ENCODE measurements at places on chromosomes 3 and 15.
A peak's percentile ranks its signal among the peaks of the same experiment; 100 is the strongest.

GRCh38 chr3:171871392-171872274 lies 28.5 kb downstream of the TMEM212 start:
- no peak for DNase-seq

DNA sequence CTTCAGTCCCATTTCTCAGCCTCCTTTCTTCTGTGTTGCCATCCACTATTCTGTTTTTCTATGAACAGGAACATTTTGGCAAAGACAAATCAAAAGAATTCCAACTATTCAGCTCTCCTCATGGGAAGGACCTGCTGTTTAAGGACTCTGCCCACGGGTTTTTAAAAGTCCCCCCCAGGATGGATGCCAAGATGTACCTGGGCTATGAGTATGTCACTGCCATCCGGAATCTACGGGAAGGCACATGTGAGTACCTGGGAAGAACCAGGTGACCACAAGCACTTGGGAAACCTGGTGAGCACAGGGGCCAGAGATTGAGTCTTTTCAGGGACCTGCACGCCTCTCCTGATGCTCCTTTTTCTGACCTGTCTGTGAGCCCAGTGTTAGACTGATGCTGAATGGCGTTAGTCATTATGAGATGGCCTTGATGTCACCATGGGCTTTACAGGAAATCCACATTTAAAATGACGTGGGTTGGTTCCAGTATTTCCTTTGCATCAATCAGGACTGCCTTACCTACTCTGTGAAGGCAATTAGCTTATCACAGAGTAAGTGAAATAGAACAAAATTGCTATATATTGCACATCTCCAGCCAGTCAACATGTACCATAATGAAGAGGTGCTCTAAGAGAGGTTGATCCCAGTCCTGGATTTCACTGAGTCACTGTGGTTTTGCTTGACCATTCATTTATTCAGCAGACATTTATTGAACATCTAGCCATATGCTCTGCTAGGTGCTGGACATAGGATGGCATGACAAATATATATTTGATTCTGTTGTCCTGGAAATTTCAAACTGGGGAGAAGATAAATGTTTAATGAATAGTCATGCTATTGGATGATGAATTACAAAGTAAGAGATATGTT lies 11.7 kb downstream of the TF start:
- no peak for DNase-seq

DNA sequence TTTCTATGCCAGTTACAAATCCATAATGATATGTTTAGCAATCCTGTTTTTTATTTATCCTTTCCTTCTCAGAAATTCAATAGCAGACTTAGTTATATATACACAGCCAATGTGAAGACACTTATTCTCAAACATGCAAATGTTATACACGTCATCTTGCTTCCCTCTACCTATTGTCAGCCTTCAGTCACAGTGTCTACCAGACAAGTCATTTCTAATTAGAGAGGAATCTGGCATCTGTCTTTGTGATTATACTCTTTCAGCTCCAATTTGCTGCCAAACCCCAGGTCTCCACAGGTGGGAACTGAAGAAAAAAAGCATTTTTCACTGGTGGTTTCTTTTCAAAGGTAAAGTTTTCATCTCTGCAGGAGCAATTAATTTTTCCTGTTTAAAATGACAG lies 793.1 kb downstream of the AGBL1 start:
- DNase-seq: no peak

- no peak for DNase-seq
Measured at GRCh38 chr15:100716456-100717085, 114.2 kb downstream of the ASB7 start.

- no peak for DNase-seq
Measured at GRCh38 chr3:42102571-42102970, 11.4 kb downstream of the TRAK1 start.

DNA sequence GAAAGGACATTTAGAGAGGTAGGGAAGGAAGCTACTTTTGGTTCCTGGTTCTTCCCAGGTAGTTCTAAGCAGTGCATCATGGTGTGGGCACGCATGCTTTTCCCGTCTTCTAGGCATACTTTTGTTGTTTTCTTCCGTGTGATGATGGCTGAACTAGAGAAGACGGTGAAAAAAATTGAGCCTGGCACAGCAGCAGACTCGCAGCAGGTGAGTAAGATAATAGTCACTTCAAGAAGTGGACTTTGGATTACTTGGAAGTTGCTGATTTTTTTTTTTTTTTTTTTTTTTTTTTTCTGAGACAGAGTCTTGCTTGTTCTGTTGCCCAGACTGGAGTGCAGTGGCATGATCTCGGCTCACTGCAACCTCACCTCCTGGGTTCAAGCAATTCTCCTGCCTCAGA lies 17.9 kb downstream of the FANCD2OS start:
- DNase-seq: no peak

GRCh38 chr3:159770998-159771397 lies 217.6 kb upstream of the IL12A start:
- DNase-seq: no peak

- DNase-seq: no peak
Measured at GRCh38 chr3:14224895-14225294, 46.3 kb downstream of the LSM3 start.

DNA sequence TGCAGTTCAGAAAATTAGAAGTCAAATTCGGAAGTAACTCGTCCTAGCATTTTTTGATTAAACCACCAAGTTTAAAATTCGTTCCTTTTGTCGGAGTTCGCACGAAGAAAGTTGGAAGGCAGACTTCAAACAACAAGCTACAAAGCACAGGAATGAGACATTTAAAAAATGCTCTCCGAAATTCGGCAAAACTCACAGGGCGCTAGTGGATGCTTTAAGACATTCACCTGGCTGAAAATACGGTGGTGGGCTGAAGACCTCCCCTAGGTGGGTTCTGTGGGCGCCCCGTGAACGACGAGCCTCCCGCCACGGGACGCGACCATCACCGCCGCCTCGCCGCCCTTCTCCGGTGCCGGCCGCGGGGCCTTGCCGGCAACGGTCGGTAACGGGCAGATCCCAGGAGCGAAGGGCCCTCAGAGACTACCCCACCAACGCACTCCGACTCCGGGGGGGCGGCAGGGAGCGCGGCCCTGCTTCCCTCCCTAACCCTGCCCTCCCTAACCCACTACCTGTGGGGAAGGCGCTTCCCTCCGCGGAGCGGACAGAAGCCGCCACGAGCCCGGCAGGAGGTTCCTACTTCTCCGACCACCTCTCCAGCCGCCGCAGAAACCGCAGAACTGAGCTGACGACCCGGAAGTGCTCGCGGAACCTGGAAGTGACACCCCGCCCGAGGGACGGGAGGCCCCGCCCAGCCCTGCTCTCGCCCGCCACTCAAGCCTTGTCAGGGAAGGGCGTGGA lies at the start of gene GTF2A2:
TSS of gene GTF2A2 (minus strand) at position 619 of the 738 bp plus-strand sequence. CDS start 5,238 bp downstream, outside the sequence.
- peak; percentile 71 for DNase-seq

DNA sequence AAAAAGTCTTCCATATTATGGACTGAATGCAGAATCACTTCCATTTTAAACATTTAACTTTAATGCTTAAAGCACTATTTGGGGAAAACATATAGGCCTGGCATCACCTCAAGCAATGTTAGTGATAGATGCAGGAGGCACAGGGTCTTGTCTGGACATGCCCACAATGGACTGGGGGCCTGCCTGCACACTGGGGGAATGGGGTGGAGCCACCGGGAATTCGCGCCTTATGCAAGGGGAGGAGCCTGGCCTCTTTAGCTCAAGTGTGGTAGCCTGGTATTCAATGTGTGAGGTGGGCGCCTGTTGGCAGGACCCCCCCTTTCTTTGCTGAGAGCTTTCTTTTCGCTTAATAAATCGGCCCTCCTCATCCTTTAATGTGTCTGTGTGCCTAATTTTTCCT lies 29.9 kb downstream of the ACKR4 start:
- DNase-seq: no peak

DNA sequence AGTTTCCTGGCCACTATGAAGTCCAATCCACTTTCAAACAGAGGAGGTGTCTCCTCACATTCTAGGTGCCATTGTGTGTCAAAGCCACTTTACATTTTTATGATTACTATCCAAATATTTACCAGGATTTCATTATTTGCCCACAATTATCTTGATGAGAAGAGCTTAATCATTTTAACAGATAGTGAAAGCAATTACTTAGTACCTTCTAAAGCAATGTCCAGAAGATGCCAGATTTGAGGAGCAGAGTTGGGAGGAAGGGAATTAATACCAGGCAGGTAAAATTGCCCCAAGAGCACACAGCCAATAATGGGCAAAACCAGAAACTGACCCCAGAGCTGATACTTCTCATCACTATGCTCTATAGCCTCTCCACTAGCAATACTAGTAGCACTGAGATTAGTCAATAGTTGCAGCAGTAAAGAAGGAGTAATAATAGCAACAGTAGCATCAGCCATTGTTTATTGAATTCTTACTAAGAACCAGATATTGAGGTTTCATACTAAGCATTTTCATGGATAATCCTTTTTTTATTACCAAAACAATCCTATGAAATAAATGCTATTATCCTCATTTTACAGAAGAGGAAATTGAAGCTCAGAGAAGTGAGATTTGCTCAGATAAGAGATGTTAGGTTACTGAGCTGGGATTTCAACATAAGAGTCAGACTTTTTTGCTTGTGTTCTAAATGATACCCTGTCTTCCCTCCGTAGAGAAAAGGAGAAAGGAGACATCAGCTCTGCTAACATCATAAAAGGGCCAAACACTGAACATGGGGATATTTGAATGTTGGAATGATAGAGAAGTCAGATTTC lies 509.3 kb upstream of the CFAP20DC start:
- no peak for DNase-seq

DNA sequence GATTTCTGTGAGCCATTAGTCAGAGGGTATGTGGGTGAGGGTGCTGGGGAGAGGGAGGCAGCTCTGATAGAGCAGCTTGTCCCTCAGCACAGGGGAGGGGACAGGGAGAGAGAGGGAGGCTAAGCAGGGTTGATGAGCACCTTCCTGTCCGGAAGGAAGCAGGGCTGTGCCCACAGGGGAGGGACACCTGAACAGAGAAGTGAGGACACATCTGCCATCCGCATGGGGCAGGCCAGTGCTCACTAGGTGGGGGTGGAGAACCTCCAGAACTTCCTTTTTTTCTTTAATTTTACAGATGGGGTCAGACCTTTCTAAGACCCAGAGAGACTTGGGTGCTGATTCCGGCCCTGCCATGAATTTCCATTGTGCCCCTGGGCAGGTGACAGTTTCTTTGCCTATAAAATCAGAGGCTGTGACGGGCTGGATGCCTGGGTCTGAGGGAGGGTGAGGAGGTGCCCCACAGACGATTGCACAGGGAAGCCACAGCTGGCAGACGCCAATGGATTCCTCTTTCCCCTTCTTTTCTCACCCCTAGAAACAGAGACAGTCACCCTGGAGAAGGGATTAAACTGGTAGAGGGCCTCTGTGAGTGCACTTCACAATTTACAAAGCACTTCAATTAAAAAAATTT lies 4.1 kb upstream of the TGM5 start:
- DNase-seq: no peak

DNA sequence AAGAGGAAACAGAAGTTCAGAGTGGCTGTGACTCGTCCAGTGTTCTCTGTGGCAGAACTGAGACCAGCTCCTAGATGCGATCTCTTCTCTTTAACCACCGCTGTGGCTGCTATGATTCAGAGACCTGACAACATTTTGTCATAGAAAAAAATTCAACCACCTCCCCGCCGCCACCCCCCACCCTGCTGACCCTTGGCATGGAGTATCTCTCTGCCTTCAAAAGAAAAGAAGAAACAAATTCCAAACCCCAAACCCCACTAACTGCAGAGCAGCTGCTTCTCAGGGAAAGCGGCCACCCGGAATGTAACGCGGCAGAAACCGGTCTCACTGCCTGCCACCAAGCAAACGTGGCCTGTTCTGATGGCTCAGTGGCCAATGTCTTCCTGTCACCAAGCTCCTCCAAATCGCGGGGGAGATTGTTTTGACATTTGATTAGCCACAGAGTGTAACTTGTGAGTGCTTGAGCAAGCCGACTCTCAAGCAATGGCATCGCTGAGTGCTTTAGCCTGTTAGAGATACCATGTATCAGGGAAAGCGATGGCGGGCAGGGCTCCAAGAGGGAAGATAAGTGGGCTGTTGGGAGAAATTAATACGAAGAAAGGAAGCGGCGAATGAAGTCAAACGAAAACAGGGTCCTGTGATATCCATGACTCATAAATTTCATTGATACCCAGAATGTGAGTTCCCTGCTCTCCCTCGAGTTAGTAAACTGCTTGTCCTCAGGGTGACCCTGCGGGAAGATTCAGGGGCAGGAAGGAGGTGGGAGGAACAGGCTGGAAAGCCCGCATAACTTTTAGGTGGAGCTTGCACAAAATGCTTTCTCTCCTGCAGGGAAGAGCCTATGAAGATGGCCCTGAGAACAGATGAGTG lies 44.8 kb upstream of the TLE3 start:
- no peak for DNase-seq

DNA sequence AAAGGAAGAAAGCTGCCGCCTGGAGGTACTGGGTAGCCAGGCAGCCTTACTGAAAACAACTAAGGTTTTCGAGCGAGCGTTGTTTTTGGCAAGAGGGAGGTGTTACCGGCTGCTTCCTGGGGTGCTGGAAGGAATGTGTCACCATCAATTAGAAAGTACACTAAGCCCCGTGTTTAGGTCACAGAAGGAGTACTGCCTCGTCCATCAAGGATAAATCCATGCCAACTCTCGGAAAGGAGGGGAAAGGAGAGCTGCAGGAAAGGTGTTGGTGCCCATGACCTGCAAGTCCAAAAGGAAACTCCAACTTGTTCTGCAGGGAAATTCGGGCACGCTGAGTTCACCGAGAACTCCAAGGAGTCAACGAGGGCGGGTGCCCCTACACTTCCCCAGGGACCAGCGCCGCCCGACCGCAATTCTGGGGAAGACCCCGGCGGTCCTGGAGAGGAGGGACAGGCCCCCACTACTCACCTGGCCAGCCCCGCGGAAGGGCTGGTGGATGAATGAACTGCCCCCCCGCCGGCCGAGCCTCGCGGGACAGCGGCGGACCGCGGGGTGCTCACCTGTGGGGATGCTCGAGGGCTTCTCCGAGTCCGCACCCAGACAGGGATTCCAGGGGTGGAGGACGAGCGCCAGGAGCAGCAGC lies 542 bp downstream of the PLOD2 start:
- no peak for DNase-seq

DNA sequence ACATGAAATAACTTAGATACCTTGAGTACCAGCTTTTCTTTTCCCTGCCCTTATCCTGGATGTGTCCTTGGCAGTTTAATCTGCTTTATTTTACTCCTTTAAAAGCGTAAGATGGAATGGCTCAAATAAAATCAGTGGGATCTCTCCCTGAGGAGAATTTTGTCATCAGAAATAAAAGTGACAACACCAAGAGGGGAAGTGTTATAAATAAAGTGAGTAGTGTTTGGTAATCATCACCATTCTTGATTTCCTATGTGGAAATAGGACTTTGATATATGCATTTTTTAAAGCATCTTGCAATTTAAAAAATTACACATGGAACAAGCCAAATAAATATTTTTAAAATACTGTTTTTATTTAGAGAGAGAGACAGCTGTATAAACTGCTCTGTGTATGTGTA lies 76.5 kb downstream of the MBNL1 start:
- no peak for DNase-seq

- no peak for DNase-seq
Measured at GRCh38 chr3:47628426-47628825, 49.8 kb upstream of the CSPG5 start.
